Osteocyte (in vitro differentiated cells): ENCODE measurements at places on chromosomes 5 and 9.

DNA sequence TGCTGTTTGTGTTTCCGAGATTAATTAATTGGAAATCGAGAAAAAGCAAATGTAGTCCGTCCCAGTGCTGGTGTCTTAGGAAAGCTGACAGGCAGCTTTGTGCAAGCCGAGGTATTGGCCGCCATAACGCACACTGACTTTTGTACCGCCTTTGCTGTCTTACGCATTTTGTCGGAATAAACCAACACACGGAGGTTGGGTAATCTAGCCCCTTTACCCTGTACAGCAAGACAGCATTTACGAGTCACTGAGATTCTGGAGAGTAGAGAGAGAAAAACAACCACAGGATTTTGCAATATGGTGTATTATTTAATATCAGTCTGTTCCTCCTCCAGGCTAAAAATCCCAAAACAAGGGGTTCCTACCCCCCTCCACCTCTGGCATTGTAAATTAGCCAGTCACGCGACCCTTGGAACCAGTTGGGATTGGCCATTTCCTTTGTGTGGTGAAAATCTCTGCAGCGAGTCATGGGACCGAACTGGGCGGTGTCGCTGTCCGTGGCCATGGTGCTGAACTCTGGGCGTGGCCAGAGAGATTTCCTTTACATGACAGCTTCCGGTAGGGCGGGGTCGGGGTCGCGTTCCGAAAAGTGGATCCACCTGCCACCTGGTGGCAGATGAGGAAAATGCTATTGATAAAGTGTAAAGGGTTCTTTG is 10.3 kb upstream of the PCDHB1 start:
- DNase-seq, result peak; percentile 99

DNA sequence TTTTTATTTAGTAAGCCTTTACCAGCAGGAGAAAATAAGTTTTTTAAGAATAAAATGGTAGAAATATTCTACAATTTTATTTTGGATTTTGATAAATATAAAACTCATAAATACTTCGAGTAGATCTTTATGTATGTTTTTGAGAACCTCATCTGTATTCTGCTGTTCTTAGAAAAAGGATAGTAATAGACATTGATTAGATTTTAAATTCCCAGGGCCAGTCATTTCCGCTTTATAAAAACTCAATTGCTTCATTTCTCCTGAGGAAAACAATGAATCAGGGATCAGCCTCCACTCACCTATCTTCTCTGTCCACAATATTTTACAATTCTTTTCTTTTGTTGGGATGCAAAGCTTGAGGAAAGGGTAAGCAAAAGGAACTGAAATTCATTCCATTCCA is 1983.5 kb upstream of the C9orf72 start:
- DNase-seq, result no peak

- no peak for DNase-seq
Observed at GRCh38 chr9:27460226-27461023, 63.7 kb upstream of the IFNK start.

GRCh38 chr5:108257996-108258395 is 123.9 kb downstream of the FBXL17 start:
- DNase-seq, result no peak
